Uterine smooth muscle cell (primary cell): ENCODE measurements at places on chromosomes 12 and 14. TPM values are rescaled to one million over a fixed set of nuclear protein-coding genes. Genes with fewer than 3 reads are reported as not detected.

Gene PRH2
- total RNA-seq, result 0.22 and 0.50 TPM in 2 replicates

Gene RAB35
- 28.0 and 39.1 TPM in 2 replicates for total RNA-seq

Gene FOXM1
- total RNA-seq, result 5.7 and 14.3 TPM in 2 replicates

Gene SELPLG
- total RNA-seq, result 0.55 and 1.00 TPM in 2 replicates

Gene FAM186B
- 0.12 and 0.22 TPM in 2 replicates for total RNA-seq

Gene KRT3
- not detected in 2 replicates for total RNA-seq

Gene AKT1
- total RNA-seq, result 180 and 203 TPM in 2 replicates

Gene TMEM63C
- not detected in 2 replicates for total RNA-seq

Gene TBPL2
- not detected in 2 replicates for total RNA-seq

Gene RAPGEF3
- 5.3 and 6.1 TPM in 2 replicates for total RNA-seq

Gene PARPBP
- 10.1 and 28.1 TPM in 2 replicates for total RNA-seq

Gene BMAL2
- 75.5 and 111 TPM in 2 replicates for total RNA-seq

Gene BCL11B
- under 0.01 TPM in 1 of 2 replicates, not detected in the other for total RNA-seq

Gene MIPOL1
- total RNA-seq, result 17.1 and 19.9 TPM in 2 replicates
